ENCODE measurements at places on chromosomes 4 and X.

- no peak for DNase-seq
Measured at GRCh38 chr4:6702761-6703160, 6.9 kb downstream of the MRFAP1L1 start.

DNA sequence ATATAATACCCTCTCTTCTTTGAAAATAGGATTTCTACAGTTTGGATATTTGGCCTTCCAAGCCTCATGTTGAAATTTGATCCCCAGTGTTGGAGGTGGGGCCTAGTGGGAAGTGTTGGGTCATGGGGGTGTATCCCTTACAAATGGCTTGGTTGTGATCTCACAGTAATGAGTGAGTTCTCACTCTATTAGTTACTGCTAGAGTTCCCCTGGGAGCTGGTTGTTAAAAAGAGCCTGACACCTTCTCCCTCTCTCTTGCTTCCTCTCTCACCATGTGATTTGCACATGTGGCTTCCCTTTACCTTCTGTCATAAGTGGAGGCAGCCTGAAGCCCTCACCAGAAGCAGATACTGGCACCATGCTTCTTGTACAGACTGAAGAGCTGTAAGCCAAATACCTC is 73.9 kb downstream of the HDAC8 start:
- DNase-seq = no peak

GRCh38 chr4:52091801-52092200 is 40.7 kb downstream of the SPATA18 start:
- DNase-seq = no peak

- no peak for DNase-seq
Measured at GRCh38 chr4:140343303-140343702, 30.1 kb upstream of the SCOC start.

DNA sequence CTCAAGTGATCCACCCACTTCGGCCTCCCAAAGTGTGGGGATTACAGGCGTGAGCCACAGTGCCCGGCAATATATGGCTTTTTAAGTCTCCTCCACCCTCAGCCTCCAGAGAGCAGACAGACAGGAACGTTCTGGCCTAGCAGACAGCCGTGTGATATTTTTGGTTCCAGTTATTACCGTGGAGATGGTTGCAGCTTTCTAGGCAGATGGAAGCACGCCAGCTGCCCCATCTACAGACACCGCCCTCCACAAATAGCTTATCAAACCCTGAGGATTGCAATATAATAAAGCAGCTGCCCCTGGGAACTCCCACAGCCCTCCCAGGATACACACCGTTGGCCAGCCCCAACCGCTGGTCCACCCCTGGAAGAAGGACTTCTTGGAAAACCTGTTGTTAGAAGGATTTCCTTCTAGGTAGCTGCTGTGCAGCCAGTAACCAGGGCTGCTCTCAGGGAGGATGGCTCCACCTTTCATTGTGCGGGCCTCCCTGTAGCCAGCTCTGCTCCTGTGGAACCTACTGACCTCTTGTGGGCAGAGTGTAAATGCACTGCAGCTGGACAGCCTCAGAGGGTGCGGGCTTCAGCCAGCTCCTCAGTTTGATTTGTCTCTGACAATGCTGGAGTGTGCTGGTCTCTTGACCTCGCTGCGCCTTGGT is 44.0 kb downstream of the SLC25A5 start:
- DNase-seq = no peak

- no peak for DNase-seq
Measured at GRCh38 chr4:87068583-87069021, 133.8 kb downstream of the AFF1 start.

DNA sequence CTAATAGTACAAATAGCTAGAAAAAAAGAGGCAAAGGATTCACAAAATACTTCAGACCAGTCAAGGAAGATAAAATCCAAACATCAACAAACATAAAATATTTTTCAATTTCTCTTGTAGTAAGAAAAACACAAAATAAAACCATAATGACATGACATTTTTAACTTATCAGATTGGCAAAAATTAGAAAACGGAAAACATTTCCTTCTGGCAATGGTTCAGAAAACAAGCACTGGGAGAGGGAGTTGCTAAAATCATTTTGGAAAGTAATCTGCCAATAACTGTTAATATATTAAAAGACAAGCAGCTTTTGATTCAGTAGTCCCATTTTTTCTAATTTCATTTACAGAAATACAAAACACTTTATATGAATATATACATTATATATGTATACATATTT is 26.1 kb downstream of the TKTL2 start:
- DNase-seq = no peak

GRCh38 chrX:13955095-13955647 is 74.5 kb downstream of the GEMIN8 start:
- DNase-seq = no peak

GRCh38 chrX:42143866-42144592 is 220.7 kb upstream of the CASK start:
- no peak for DNase-seq

- DNase-seq = no peak
Measured at GRCh38 chr4:80171251-80171650, 26.1 kb upstream of the PRDM8 start.

DNA sequence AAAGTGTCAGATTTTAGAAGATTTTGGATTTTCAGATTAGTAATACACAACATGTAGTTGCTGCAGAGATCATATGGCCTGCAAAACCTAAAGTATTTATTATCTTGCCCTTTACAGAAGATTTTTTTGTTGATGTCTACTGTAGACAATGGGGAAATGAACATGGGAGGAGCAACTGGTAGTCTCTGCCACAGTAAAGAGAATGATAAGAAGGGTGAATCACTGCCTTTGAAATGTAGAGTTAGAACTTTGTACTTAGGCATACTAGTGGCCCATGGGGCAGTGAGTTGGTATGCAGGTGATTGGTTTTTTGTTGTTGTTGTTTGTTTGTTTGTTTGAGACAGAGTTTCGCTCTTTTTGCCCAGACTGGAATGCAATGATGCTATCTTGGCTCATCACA is 50.1 kb downstream of the GAB1 start:
- no peak for DNase-seq

GRCh38 chr4:147772056-147772455 is 40.2 kb downstream of the ARHGAP10 start:
- no peak for DNase-seq

DNA sequence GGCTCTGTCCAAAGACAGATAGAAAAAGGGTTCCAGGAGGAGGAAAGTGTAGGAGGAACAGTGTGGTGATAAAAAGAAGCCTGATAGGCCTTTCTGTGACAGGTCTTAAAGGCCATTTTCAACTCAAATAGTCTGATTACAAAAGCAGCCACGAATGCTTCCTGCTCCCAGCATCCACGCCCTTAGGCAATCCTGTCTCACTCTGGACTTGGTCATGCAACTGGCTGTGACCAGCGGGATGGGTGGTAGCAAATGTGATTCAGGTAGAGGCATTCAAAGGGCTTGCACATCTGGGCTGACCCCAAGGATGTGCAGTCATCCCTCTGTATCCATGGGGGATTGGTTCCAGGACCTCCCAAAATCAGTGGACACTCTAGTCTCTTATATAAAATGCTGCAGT is 14.4 kb upstream of the SEPSECS start:
- DNase-seq = no peak

- DNase-seq = no peak
Measured at GRCh38 chr4:129532573-129532972, 436.6 kb downstream of the C4orf33 start.

GRCh38 chr4:3747581-3747904 is 18.6 kb upstream of the ADRA2C start:
- DNase-seq = no peak

GRCh38 chr4:52263607-52264006 is 212.5 kb downstream of the SPATA18 start:
- no peak for DNase-seq

DNA sequence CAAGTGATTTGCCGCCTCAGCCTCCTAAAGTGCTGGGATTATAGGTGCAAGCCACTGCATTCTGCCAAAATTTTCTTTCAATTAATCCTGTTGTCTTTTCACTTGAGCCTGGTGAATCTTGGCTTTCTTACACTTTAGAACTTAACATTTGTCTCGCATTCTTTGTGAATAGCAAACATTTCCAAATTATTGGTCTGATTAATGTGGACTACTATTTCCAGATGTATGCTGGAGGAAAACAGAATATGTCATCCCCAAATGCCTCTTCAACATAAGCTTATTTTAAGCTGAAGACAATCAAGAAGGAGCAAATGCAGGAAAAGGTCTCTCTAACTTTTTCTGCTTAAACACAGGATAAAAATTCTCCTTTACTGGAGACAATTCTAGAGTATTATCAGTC is 233.4 kb downstream of the PPP4R3C start:
- DNase-seq = no peak

GRCh38 chr4:1215141-1216075 is 33.5 kb downstream of the CTBP1 start:
- no peak for DNase-seq

- DNase-seq = no peak
Measured at GRCh38 chr4:16082041-16082425, 1.8 kb downstream of the PROM1 start.

DNA sequence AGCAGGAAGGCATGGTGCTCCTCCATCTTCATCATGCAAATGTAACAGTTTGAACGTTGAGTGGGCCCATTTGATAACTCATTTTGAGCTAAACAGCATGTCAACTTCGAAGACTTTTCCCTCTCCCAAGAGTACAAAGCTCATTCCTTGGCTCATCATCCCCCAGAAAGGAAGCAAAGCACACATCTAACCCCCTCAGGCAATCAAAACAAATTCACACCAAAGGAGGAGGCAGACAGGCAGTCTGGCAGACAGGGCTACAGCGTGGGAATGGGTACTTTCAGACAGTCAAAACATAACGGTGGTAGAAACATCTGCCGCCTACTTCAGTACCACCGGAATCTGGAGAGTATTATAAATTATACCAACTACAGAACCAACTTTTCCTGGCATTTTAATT is 81.7 kb downstream of the PCDH19 start:
- no peak for DNase-seq

- no peak for DNase-seq
Measured at GRCh38 chrX:2717312-2717711, 26.2 kb downstream of the CD99 start.

- DNase-seq = no peak
Measured at GRCh38 chr4:149910604-149911350, 95.1 kb upstream of the IQCM start.

DNA sequence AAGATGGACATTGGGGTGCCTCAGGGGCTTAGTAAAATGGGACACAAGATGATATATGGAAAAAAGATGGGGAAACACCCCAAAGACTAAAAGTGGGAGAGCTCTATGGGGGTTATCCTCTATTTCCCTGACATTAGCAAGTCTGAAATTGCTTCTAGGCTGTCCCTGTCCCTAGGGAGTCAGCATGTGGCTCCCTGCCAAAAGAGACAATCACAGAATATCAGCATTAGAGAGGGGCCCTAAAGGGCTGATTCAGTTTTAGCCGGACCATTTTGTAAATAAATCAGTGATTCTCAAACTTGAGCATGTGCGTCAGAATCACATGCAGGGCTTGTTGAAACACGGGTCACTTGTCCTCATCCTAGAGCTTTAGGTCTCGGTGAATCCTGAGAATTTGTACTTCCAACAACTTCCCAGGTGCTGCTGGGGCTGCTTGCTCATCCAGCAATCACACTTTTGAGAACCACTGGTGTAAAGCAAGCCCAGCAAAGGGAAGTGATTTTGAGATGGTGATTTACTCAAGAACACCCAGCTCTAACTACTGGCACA is 165.3 kb upstream of the DGKK start:
- no peak for DNase-seq

DNA sequence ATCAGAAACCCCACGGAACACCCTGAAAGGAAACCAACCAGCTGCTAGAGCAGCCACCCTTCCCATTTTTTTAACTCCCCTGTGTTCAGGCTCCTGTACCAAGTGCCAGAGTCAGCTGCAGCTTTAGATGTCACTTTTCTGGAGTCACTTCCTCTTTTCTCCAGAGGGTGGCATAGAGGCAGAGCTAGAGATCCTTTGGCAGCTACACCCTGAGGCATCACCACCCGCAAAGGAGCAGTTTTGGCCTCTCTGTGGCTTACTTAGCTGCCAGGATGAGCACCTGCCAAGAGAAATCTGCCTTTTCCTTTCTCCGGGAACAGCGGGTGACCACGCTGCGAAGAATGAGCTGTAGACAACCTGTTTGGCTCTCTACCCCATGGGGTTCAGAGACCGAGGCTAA is 58.0 kb upstream of the CHRDL1 start:
- no peak for DNase-seq

- no peak for DNase-seq
Measured at GRCh38 chr4:158161551-158162354, 11.1 kb downstream of the GASK1B start.

- no peak for DNase-seq
Measured at GRCh38 chrX:118252967-118253366, 92.9 kb upstream of the WDR44 start.

GRCh38 chr4:104395168-104395614 is 99.5 kb downstream of the CXXC4 start:
- no peak for DNase-seq

GRCh38 chr4:26866781-26867180 is 6.1 kb downstream of the STIM2 start:
- DNase-seq = no peak

GRCh38 chr4:35250331-35250730 is 994.0 kb downstream of the ARAP2 start:
- no peak for DNase-seq

DNA sequence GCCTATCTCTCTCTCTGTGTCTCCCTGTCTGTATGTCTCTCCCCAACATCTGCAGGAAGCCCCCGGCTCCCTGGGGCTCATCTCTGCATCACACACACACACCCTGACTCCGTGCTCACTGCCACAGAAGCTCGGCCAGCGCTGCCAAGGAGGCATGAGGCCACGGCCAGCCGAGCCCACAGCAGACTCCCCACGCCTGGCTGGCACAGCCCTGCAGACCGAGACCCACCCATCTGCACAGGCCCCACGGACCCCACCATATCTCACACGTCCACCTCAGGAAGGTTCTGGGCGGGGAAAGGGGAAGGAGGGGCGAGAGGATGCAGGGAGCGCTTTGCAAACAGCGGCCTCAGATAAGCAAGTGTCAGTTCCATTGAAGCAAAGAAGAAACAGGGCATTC is 28.5 kb upstream of the SLC25A6 start:
- DNase-seq = no peak

DNA sequence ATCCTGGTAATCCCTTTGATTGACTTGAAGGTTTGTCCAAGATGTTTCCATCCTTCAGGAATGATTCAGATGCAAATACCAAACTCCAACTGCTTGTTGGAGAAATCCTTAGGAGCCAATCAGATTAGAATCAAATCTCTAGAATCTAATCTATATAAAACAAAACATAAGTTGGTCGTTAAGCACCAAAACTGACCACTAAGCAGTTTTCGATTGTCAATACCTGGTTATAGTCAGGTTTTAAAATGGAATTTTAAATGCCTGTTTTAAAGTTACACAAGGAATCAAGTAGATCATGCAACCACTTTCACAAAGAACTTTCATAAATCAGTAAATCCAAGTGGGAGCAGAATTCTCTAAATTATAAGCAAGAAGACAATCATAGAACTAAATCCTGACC is 236.1 kb downstream of the PARM1 start:
- DNase-seq = no peak

GRCh38 chr4:71261633-71262121 is 77.1 kb upstream of the SLC4A4 start:
- no peak for DNase-seq

GRCh38 chr4:107164962-107165475 is 128.9 kb upstream of the DKK2 start:
- DNase-seq = no peak
